NCI-H774 (cell line): ENCODE measurements at places on chromosomes 3 and 15.

DNA sequence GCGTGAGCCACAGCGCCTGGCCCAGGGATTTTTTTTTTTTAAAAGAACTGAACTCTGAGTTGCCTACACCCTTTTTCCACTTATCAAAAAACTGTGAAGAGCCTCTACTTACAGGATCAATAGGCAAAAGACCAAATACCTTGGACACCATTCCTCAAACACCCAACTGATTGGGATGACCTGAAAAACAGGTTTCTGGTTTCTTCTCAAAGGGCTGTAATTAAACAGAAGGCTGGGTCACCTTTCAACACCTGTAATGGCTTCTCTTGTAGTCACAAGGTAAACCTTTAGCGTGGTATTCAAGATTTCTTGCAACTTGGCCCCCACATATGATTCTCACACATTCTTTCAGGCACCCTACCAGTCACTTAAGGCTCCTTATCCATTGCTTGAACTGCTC is 38.4 kb upstream of the PLXND1 start:
- DNase-seq = no peak

DNA sequence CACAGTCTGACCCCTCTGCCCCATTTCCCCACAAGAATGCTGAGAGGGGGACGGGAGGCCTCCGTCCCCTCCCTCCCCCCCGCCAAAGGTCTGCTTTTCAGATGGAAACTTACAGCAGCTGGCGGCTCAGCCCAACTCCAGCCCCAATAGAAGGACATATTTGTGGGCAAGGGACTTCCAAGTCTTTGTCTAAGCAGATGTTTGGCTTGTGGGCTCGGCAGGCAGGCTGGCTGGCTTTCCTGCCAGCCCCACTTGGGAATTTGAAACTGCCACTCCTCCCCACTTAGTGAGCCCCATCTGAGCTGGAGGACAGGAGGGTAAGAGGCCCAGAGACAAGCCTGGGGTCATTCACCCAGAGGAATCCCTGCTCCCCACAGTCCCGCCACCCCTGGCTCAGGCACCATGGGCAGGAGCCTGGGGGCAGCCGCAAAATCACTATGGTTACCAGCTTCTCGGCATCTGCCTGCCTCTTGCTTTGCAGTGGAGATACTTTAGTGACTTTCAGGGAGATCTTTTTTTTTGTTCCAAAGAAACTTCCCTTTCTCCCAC is 53.6 kb downstream of the LMCD1 start:
- DNase-seq = no peak

DNA sequence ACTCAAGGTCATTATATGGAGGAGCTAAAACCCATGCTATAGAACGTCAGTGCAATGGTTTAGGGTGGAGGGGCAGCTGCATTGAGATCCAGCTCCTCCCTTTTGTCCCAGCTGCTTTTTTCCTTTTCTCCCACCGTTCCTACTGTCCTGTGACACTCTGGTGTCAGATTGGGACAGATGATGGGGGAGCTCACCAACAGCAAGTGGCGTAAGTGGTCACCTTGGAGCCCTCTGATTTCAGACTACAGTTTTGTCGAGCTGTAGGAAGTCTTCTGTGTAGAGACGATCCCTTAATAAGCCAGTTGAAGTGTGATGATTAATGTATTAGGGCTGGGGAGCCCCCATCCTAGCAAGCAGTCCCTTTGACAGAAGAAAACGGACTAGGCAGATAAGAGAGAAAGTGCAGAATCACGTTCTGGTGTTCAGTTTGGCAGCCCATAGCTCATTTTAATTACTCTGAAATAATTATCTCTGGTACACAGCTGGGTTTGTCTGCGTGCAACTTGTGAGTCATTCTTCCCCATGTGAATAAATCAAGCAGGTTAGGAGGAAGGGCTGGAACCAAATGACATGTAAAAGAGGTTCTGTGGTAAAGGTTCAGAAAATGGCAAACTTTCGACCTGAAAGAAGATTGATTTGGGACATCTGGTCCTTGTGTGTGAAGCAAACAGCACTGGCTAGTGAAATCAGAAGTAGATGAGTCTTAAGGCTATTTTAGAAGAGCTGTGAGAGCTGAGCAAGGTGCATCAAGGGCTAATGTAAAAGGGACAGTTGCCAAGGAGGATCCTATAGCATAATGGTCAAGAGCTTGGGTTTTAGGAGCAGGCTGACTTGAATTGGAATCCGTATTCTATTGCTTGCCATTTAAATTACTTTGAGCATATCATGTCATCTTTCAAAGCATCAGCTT is 241.4 kb downstream of the EDEM1 start:
- peak; percentile 12 for DNase-seq

GRCh38 chr15:46091860-46092450 is 457.1 kb downstream of the SQOR start:
- DNase-seq = no peak

- no peak for DNase-seq
These were observed 5.4 kb downstream of the ANPEP start for GRCh38 chr15:89809093-89809786.

DNA sequence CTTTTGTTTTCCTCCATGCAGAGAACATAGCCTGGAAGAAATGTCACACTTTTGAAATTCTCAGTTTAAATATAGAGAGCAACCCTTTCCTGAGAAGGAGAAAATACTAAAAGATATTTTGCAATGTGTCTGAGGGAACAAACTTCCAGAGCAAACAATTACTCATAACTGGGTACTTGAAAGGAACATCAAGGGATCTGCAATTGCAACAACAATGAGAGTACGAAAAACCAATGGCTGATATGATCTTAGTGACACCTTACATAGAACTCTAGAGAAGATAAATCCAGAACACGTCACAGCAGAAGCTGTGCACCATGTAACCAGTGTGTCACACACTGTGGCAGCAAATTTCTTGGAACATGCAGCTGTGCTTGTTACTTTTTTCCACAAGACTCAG is 14.6 kb upstream of the ARPP21 start:
- DNase-seq = no peak

DNA sequence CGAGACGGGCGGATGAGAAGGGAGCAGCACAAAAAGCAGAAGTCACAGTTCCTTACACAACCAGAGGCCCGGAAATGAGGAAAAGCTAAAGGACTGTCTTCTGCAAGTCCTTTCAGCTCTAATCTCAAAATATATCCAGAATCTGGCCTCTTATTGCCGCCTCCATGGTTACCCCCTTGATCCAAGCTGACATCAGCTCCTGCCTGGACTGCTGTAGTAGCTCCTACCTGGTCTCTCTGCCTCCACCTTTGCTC is 324.0 kb upstream of the ROPN1 start:
- no peak for DNase-seq

GRCh38 chr3:71102111-71102983 is 481.2 kb downstream of the FOXP1 start:
- DNase-seq = peak; percentile 6

- DNase-seq = no peak
These were observed 43.0 kb downstream of the RAD54L2 start for GRCh38 chr3:51581524-51581923.

DNA sequence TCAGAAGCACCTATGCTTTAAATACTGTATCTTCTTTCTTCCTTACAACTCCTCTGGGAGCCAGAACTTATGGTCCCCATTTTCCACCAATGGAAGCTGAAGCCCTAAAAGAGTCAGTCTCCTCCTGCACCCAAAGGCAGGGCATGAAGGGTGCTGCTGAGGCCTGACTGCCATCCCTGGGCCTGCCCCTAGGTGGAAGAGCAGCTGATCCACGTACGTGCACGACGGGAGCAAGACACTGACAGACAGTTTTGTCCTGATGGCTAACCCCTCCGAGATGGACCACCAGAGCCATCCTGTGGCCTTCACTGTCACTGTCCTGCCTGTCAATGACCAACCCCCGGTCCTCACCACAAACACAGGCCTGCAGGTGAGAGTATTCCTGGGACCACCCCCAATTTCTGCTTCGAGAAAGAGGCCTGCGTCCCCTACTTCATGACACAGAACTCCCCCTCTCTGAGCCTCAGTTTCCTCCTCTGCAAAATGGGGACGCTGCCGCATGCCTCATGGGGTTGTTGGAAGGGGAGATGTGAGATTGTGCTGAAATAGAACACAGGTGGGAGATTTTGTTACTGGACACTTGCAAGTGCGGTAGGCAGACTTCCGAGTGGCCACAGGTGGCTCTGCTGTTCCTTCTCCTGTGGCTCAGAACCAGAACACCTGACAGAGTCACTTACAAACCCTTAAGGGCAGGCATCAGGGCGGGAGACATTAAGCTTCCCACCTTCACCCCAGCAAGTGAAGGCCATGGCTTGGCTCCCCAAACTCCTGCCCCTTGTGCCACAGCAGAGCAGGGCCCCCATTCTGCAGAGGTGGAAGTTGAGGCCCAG is 175.4 kb downstream of the TBC1D2B start:
- DNase-seq = no peak

- no peak for DNase-seq
These were observed 191.9 kb upstream of the LRIG1 start for GRCh38 chr3:66692766-66693150.

DNA sequence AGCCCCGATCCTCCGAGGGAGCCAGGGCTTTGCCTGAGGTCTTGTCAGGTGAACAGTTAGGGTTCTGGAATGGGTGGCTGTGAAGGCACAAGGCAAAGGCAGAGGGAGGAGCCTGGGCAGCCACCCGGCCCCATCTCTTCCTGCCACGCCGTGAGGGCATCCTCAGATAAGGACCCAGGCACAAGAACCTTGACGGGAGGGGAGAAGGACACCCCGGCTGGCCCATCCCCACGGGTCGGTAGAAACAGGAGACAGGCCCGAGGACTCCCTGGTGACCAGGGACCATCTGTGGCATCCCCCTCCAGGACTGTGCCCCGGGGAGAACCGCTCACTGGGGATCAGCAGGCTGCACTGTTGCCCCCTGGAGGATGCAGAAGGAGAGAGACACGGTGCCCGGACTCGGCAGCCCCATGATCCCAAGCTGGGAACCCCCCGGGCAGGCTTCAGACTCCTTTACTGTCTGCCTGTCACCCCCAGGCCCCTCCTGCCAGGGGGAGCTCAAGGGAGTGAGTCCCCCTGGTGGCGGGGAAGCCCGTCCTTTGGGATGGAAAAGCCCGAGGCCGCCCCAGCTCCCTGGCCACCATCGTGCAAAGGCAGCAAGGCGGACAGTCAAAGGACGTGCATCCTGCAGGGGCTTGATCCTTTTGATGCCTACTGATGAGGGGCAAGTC is 12.3 kb upstream of the PCSK6 start:
- DNase-seq = no peak
